ENCODE measurements at places on chromosomes 1 and 21.

DNA sequence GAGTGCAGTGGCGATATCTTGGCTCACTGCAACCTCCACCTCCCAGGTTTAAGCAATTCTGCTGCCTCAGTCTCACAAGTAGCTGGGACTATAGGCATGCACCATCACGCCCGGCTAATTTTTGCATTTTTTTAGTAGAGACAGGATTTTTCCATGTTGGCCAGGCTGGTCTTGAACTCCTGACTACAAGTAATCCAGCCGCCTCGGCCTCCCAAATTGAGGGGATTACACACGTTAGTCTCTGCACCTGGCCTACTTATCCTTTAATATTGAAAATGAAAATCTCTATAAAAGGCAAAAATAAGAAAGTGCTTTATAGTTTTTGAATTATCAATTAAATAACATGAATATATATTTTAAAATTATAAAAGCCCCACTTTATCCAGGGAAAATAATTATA is 190.6 kb downstream of the DPYD start:
- no peak for DNase-seq

DNA sequence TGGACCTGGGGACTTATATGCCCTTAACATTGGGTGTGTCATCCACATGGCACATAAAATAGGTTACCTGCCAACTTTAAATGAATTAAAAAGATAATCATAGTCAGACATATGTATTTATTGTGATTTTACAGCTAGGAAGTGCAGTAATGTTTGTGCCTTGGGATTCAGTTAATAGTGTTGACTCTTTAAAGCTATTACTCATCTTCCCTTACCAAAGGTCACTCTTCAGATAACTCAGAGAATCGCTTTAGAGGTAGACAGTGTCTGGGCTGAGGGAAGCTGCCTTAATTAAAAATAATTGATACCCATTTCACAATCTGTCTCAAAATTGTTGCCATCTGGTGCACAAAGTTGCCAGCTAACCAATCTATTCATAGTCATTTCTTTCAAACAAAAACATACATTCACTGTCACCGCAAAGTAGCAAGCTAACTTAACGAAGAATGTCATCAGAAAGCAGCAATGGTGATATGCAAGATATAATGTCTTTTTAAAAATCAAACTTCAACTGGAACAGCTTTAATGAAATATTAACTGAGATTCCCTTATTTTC is 3.0 kb upstream of the KRTAP15-1 start:
- DNase-seq, result no peak

GRCh38 chr21:39503123-39503762 is 51.5 kb downstream of the SH3BGR start:
- DNase-seq, result no peak

GRCh38 chr1:64845831-64846425 is 101.1 kb downstream of the RAVER2 start:
- DNase-seq, result no peak

GRCh38 chr1:110449661-110450651 is 993 bp upstream of the PROK1 start:
- no peak for DNase-seq

DNA sequence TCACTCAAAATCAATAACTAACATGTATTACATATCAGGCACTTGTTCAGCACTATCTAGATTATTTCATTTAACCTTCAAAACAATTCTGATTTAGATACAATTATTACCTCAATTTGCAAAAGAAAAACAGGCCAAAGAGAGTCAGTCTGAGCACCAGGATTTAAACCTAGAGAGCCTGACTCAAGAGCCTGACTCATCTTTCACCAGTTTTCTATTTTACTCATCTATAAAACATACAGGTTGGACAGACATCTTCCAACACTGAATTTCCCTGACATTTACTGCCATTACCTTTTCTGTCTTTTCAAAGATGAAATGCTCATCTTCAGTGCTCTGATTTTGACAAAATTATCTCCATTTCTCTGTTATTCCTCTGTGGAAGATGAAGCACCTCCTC is 116.5 kb downstream of the MRPL39 start:
- DNase-seq, result no peak
